ENCODE measurements at places on chromosomes 4 and X. TPM values are rescaled to one million over a fixed set of nuclear protein-coding genes. Genes with fewer than 3 reads are reported as not detected.

Gene ZNF157
- 0.48 TPM for total RNA-seq

DNA sequence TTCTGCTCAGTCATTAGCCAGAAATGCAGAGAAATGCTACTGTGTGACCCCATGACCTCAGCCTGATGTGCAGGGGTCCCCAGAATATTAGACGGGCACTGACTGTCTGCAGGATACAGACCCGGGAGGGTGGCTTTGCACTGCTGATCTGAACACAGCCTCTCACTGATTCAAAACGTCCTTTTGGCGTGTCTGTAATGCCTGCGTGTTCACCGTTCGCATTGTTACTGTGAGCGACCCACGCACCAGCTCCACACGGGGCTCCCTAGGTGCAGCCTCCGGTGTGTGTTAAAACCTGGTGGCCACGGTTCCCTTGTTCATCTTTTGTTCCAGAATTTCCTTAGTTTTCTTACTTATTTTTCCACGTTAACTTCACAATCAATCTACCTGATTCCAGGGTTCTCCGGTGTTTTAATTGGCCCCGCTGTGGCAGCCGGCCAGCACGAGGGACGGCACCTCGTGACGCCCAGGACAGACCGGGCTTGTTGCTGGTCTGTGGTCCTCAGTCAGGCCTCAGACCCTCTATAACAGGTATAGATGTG, 32.0 kb upstream of the SPON2 start:
- no peak for DNase-seq

DNA sequence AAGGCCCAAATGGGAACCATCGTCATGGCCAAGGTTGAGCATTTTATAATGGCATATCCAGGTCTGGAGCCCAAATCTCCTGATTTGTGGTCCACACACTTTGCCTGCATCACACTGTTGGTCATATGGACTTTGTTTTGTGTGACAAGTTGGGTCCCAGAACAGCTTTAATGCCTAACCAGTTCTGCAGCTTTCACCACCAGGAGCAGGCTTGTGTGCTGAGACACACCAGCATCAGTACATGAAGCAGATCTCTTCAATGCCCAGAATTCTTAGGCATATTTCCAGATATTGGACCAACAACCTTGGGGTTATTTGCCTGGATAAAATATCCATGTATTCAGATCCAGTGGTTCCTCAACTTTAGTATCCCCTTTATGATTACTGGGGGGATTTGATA, 371.3 kb downstream of the FBXW7 start:
- DNase-seq, result no peak

DNA sequence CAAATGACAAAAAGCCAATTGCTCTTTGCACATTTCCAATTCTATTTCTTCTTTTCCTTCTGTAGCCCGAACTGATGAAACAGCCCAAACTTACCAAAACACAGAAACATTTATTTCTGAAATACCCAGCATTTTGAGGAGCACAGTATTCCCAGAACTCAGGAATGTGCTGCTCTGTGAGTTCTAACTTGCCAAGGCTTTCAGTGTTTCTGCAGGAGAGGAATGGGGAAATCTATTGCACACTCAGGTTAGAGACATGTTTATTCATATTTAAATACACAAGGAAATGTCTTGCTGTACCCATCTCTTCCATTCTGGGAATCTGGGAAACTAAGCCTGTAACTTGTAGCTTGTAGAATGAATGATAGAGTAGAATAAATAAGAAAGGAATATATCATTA, 10.7 kb downstream of the TMPRSS11D start:
- no peak for DNase-seq

GRCh38 chr4:113541933-113542332, 219.6 kb downstream of the CAMK2D start:
- no peak for DNase-seq

Gene DDIT4L
- not detected for total RNA-seq

Gene MAGED4
- total RNA-seq, result 1.2 TPM

- no peak for DNase-seq
These were observed 1037.9 kb upstream of the AGA start for GRCh38 chr4:178480105-178480504.

Gene DRP2
- 0.12 TPM for total RNA-seq

DNA sequence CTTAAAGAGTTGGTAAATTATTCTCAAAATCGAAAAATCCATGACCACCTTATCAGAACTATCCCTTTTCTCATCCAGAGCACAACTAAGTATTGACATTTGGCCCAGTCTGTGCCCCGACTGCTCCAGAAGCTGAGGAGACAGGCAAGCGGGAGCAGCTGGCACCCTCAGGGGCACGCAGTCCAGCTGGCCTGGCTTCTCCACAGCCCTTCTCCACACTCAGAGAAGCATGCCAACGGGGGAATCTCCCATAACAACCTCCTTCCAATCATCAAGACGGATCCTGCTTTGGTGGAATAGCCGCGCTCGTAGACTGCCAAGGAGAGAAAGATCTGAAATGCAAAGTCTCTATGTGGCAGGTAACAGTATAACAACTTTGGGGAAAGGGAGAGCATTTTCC, 85.4 kb downstream of the AFAP1 start:
- no peak for DNase-seq

DNA sequence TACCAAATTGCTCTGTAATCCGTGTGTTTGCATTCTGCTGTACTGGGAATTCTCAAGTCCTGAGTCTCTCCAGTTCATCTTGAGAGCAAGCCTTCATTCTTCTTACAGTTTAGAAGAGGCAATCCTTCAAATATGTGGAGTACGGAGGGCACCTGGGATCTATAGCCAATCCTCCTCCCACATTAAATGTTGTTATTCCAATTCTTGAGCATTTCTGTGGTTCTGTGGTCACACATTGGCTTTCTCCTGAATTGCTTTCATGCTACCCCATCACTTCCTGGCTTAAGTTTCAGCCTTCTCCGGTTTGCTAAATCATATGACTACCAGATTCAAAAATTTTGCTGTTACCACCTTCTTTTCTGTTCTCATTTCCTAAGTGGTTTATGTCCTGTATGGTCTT, 611.1 kb downstream of the PCDH19 start:
- no peak for DNase-seq

Gene C1QTNF7
- total RNA-seq, result not detected

DNA sequence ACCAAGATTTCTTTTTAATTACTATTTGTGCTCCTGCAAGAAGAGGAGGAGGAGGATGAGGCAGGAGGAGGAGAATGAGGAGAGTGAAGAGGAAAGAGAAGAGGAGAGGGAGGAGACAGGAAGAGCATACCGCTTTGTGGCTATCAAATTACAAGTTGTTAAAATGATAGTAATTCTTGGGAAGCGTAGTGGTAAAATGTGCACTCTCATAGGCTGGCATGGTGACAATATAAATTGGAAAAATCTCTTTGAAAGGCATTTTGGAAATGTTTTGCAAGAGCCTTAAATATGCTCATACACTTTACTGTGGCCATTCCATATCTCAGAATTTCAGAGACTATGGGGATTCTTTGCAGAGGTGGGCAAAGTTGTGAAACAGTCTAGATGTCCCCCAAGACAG, 53.2 kb downstream of the MXRA5 start:
- DNase-seq, result peak; percentile 33

GRCh38 chr4:142373610-142374009, 472.5 kb downstream of the INPP4B start:
- DNase-seq, result no peak

DNA sequence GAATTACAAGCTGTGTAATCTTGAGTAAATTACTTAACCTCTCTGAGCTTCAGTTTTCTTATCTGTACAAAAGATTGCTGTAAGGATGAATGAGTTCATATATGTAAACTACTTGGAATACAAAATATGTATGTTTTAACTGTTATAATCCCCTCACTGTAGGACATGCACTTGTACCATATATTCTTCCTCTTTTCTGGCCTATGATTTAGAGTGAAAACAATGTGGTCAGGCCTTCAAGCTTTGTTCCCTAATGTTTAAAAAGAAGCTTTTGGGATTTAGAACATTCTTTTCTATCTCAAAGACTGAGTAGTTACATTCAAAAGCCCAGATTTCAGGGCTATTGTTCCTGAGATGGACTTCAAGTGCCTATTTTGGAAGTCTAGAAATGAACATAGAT, 26.7 kb upstream of the GPRIN3 start:
- no peak for DNase-seq

DNA sequence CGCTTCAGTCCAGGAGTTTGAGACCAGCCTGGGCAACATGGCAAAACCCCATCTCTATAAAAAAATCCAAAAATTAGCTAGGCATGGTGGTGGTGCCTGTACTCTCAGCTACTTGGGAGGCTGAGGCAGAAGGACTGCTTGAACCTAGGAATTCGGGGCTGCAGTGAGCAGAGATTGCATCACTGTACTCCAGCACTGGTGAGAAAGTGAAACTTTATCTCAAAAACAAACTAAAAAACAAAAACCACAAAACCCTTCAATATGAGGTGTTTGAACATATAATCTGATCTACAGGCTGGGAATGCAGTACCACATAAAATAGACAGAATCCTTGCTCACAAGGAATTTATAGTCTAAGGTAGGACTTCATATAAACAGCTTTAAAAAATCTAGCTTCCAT, 103.9 kb downstream of the PDS5A start:
- DNase-seq, result no peak

Gene XPNPEP2
- not detected for total RNA-seq
